Brain (organoid and tissue), 16 donors: ENCODE measurements at places on chromosomes 3 and 15.

DNA sequence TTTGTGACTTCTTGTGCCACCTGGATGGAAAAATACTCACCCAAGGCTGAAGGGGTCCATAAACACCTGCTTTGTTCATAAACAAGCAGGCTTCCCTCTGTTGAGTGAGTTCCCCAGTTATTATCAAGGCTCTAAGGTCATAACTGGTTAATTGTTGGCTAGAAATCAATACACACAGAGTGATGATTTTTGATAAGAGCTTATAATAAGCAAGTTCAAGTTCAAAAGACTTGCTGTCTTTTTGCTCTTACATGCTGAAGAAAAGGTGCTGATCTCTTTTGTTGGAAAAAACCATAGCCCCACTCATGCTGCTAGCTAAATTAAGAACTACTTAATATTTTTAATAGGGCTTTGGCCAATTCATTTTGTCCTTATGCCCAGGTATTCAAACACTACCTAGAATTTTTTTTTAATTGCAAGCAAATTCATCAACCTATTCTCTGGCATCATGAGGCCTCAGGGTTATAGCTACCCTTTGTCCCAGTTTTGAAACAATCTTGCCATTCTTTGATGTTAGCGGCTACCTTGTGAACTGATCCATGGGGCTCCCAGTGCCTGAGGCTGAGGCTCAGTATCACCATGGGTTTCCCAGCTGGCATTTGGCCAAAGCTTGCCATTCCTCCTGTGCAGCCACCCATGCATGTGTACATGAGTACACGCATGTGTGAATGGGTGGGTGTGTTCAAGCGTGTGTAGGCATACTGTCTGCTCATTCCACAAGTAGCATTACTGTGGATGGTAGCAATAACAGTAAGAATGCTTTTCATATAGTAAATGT lies 127.6 kb upstream of the LPP start:
- DNase-seq: no peak

DNA sequence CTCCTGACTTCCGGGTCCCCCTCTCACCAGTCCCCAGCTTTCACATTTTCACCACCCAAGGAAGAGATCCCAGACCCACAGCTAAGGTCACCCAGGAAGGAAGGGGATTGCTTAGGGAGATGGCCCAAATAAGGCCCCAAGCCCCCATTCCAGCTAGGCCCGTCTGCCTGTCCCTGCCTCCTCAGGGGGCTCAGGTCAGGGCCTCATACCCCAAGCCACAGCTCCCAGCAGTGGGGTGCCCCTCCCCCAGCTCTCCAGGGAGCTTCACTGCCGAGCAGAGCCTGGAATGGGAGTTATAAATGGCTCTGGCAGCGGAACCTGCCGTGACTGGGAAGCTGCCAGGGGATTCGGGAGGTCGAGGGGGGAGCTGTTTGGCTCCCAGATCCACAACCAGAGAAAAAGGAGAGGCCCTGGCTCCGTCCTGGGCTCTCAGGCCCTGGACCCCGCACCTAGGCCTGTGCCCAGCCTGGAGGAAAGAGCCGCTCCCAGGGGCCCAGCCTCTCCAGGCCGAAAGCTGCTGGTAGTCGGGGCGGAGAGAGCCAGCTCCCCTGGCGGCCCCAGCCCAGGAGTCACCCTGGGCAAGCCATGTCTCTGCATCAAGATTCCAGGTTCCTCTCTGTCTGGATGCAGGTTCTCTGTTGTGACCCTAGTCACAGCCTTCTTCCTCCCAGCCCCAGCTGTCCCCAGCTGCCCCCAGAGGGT lies 550 bp downstream of the CCDC9B start:
- peak; percentile 84 for DNase-seq

DNA sequence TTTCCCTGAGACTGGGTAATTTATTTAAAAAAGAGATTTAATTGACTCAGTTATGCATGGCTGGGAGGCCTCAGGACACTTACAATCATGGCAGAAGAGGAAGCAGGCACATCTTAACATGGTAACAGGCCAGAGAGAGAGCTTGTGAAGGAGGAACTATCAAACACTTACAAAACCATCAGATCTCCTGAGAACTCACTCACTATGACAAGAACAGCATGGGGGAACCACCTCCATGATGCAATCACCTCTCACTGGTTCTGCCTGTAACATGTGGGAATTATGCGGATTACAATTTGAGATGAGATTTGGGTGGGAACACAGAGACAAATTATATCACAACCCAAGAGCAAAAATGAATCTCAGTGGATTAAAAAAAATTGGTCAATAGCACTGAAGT lies 416.0 kb upstream of the TMCO5A start:
- DNase-seq: no peak

- no peak for DNase-seq
Measured at GRCh38 chr3:13569641-13570390, 20.9 kb downstream of the FBLN2 start.

GRCh38 chr3:112007633-112008032 lies 8.9 kb downstream of the TAGLN3 start:
- no peak for DNase-seq

- DNase-seq: peak; percentile 87
Measured at GRCh38 chr3:131561511-131561910, 58.7 kb upstream of the MRPL3 start.
